Activated T-cell treated with anti-CD3 and anti-CD28 coated beads for 24 hours (primary cell): ENCODE measurements at places on chromosomes 12 and 14.

DNA sequence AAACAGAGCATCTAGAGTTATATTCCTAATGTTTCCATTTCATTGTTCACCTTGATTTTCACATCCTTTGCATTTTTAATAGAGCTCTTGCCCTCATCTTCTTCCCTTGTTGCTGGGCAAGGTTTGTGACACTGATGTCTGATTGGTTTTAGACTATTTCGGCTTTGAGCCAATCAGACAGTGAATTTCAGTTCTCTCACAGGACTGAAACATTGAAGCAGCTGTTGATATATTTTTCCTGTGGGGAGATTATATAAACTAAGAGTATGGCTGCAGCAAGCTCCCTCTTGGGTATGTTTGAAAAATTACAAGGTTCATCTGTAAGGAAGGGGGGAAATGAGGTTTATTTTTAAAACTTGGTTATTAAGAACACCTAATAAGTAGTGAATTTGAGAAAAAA is 51.2 kb downstream of the ATF7IP start:
- DNase-seq: no peak

DNA sequence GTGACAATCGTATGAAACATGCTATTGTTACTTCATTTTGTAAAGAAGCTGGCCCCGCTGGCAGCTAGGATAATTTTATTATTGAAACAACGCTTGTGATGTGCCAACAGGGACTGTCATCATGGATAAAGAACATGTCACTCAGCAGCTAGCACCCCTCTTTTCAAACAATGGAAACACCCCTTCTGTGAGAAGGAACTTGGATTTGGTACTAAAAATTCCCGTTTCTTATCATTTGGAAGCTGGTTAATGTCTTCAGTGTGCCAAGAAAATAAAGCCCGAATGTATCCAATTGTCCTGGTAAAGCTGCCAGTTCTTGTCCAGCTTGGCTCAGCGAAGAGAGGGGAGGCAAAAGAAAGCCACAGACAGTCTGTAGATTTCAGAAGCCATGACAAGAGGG is 186.6 kb downstream of the PHLDA1 start:
- no peak for DNase-seq

DNA sequence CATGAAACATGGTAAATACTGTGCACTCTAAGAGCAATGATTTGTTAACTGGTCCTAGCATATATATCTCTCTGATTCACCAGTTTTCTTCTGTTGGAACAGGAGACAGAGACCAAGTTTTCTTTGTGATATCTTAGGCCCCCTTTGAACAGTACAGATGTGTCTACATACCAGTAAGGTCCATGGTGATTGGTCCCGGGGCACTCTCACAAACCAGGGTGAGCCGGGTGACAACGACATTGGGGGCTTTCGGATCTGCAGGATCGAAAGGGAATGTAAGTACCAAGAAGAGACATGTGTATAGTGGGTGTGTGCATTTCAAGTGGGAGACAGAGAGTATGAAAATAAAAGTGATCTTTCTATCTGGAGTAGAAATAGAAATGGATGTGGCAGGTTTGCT is 11.3 kb upstream of the ERP27 start:
- DNase-seq: no peak

- DNase-seq: no peak
Measured at GRCh38 chr12:24668563-24668962, 280.3 kb downstream of the BCAT1 start.

DNA sequence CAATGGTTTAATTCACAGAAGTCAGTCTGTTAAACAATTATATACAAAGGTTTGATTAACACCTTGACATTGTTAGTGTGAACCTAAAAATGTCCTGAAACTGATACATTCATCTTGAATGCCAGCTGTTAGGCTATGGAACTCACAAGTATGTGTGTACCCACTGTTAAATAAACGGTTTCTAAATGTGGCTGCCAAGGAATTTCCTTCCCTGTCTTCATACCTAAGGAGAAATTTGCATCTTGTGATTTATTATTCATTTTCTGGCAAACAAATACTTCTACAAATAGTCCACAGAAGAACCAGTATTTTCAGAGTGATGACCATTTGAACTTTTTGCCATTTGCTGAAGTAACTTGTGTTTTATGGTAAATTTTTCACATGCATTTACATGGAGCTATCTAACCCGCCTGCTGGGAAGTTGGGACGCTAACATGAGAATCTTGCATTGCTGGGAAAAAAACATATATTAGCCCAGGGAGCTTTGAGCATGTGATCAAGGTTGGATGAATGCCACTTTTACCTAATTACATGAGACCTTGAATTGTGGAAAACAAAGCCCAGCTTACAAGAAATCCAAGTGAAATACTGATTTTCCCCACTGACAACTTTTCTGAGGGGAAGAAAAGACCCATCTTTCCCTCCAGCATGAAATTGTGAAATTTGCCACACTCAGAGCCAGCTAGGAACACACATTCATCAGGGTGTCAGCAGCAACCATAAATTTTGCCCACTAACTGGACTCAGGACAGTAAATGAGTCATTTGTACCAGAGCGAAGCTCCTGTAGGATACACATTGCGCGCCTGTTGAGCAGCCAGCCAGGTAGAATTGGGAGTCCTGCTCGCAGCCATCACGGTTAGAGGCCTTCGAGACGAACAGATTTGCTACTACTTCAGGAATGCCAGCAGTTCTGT is 118.0 kb downstream of the KICS2 start:
- no peak for DNase-seq

GRCh38 chr12:132286912-132287311 is 42.5 kb downstream of the GALNT9 start:
- no peak for DNase-seq

DNA sequence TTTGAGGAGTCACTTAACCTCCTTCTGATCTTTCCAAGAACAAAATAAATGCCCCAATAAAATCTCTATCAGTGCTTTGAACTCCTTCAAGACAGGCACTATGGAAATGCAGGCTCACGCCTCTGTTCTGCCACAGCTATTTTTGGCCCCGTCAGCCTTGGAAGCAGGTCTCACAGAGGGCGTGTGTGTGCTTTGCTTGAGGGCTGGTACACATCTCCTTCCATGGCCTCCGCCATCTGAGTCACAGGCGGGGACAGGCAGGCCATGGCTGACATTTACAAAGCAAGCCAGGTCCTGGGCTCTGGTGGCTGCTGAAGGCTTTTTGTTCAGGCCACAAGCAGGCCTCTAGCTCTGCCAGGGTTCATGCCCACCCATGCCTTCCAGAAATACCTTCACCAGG is 16.0 kb downstream of the PRIMA1 start:
- DNase-seq: no peak

GRCh38 chr12:115337693-115338543 is 653.9 kb upstream of the TBX3 start:
- DNase-seq: no peak

- no peak for DNase-seq
Measured at GRCh38 chr12:2645460-2645859, 149.3 kb upstream of the FKBP4 start.

- no peak for DNase-seq
Measured at GRCh38 chr12:104494793-104495158, 38.0 kb downstream of the CHST11 start.

DNA sequence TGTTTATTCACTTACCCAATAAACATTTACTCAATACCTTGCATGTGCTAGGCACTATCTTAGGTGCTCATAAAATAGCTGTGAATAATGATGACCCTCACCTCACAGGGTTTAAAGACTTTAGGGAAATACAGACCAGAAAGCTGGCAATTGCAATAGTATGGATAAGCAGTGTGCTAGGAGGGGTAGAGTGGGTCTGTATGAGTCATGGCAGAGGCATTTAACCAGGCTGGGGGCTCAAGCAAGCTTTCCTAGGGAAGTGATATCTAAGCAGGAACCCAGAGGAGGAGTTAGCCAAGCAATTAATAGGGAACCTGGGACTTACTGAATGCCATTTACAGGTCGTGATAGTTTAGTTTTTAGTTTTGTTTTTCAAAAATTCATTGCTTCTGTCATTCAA is 123.9 kb upstream of the CCDC198 start:
- no peak for DNase-seq
